Inflammatory macrophage (primary cell): ENCODE measurements at places on chromosomes 5 and 9.

DNA sequence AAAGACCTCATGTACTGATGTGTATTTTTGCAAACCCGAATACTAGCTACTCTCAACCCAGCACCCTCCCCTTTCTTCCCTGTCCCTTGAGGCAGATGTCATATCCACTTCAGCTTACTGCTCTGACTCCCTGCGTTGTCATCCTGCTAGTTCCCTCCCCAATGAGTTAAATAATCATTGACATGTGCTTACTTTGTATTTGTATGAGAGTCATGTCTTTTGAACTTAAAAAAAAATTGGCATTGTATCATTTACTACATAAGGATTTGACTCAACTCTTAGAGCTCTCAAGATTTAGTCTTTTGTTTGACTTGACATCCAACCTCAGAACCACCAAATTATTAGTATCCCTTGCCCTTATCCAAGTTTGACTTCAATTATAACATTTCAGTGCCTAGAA lies 219.7 kb upstream of the TUT7 start:
- DNase-seq = no peak

- peak; percentile 30 for DNase-seq
Measured at GRCh38 chr5:121968910-121969607, 7.3 kb downstream of the SRFBP1 start.

- DNase-seq = no peak
Measured at GRCh38 chr5:132487841-132488555, 2.6 kb downstream of the IRF1 start.

DNA sequence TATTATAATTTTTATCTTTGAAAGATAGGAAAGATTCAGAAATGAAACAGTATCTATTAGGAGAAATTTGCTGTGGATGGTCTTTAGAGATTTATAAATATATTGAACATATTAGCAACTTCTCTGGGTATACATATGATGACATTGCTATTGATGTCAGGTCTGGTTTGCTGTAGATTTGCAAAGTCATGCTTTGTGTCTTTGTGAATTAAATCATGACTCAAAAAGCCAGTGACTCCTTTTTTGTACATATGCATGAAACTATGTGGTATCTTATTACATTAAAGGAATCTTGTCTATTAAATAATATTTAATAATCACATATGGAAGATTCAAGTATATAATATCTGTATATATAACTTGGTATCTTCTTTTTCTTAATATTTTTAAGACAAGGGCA lies 141.9 kb downstream of the ST8SIA4 start:
- DNase-seq = no peak

GRCh38 chr9:14311171-14311949 lies 2.6 kb downstream of the NFIB start:
- no peak for DNase-seq

DNA sequence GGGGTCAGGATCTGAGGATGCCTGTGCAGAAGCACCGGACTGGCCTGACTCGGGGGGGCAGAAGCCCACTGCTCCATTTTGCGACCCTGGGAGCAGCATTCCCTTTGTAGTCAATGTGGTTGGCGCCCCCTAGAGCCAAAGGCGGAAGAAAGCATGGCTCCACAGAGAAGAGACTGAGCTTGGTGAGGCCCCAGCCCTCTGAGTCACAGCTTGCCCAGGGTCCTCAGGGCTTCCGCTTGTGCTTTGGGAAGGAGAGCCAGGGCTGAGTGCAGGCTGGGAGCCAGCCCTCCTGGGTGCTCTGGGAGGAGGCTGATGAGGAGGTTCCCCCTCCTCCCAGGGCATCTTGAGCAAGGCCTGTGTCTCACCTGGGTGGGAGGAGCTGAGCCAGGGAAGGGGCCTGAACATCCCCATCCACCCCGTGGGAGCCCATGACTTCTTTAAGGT lies 5.5 kb upstream of the AQP3 start:
- DNase-seq = peak; percentile 67

DNA sequence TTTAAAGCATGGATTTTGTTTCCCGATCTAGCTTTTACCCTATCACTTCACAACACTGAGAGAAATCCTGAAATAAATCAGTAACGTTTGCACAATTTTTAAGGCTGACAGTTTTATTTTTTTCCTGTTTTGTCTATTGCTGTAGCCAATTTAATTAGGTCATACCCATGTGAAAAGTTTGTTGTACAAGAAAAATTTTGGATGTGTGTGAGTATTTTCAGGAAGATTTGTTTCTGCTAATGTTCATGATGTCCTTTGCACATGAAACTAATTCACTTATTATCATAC lies 237.8 kb downstream of the ARRDC3 start:
- no peak for DNase-seq

GRCh38 chr9:133715295-133715865 lies 22.8 kb downstream of the SARDH start:
- DNase-seq = no peak

DNA sequence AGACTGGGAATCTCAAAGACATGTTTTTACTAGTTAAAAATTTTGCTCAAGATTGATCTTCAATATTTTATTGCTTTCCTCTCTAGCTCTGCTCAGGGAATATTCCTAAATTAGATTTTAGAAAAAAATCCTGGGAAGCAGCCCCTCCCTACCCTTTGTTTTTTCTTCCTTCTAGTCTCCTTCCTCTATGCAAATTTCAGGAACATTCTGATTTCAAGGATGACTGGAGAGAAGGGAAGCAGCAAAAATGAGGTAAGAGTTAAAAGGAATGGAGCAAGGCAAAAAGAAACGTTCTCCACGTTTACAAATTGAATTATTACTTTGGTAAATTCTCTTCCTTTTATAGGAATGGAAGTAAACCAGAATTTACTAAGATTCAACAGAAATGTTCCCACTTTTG lies 493.4 kb upstream of the TUSC1 start:
- no peak for DNase-seq

DNA sequence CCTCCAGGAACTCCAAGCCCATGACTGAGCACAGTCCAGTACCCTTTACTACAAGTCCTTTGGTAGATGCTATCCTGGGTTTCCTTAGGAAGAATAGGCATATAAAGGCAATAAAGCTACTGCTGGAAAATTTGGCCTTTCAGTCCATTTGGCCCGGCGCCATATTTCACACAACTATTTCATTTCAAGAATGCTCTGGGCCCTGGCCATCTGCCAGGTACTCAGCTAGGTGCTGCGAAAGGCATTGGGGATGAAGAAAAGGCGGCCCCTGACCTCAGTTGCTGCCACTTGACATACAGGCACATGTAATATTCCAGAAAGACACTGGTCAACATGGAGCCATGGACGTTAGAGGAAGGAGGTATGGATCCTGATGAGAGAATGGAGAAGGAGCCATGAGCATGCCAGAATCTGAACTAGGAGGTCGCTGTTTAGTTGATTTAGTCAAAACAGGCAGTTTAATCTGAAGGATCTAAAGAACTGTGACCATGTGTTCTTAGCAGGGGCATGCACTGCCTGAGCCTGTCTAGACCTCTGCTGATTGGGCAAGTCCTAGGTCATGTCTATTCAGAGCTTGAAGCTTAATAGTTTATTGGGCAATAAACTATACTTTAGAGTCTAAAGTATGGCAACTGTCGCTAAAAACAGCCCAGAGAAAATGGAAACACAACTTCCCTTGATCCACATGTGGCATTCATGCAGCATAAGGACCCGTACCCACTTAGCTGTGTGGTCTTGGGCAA lies 149.3 kb downstream of the MELK start:
- DNase-seq = no peak

- DNase-seq = no peak
Measured at GRCh38 chr9:36745977-36746376, 173.3 kb downstream of the MELK start.

DNA sequence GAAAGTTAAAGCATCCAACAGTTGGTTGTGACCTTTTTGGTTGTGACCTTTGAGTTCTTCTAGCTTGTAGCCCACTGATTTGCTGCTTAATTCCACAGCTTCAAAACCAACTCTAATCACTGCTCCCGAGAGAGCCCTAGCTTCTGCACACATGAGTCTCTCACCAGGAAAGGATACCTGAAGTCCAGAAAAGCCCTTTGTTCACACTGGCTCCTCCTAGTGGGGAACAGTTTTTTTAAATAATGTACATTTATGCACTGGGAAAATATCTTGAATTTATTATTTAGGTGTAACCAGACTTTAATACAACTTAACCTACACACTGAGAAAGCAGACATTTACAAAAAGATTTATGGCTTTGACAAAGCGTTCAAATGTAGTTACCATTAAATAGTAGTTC lies 120.2 kb upstream of the CCDC152 start:
- DNase-seq = no peak

DNA sequence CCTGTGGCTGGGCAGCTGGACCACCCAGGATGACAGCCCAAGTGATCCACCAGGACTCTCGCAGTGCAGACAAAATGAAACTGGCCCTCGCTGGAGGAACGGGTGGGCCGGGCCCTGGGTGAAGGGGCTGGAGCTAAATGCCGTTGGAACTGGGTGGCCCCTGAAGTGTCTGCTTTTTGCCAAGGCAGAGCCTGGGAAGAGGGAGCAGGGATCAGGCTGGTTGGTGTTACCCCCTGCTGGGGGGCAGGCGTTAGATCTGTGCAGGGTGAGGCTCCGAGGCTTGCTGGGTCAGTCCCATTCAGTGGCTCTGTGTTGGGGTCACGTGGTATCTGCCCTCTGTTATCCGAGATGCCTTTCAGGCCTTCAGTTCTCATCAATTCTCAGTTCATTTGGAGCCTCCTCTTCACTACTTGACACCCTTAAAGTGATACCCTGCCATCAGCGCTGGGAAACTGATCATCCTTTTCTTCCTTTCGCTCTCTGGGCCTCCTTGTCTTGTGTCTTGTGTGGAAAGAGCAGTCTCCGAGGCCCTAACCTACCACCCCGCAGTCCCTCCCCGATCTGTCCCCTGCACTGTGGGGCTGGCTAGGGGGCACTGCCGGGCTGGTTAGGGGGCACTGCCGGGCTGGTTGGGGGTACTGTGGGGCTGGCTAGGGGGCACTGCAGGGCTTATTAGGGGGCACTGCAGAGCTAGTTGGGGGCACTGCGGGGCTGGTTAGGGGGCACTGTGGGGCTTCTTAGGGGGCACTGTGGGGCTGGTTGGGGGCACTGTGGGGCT lies 37.3 kb downstream of the COL5A1 start:
- DNase-seq = no peak

- no peak for DNase-seq
Measured at GRCh38 chr9:114682846-114683245, 854 bp upstream of the TEX48 start.

- no peak for DNase-seq
Measured at GRCh38 chr5:74647096-74647495, 6.6 kb upstream of the ENC1 start.

GRCh38 chr5:67548520-67549295 lies 352.1 kb upstream of the CD180 start:
- no peak for DNase-seq

- no peak for DNase-seq
Measured at GRCh38 chr5:78576376-78576775, 72.2 kb downstream of the LHFPL2 start.

DNA sequence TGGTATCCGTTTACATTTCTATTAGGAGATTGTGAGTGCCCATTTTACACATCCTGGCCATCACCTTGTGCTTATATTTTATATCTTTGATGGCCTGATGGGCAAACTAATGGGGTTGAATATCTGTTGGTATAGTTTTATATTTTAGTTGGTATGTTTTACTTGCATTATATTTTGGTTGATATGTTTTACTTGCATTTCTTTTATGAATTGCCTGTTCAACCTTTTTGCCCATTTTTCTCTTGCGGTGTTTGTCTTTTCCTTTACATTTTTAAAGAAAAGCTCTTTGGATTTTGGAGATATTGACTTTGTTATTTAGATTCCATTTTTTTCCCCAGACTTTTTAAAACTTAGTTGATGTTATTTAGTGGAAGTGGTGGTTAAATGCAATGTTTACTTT lies 14.6 kb downstream of the ZNF618 start:
- DNase-seq = no peak

DNA sequence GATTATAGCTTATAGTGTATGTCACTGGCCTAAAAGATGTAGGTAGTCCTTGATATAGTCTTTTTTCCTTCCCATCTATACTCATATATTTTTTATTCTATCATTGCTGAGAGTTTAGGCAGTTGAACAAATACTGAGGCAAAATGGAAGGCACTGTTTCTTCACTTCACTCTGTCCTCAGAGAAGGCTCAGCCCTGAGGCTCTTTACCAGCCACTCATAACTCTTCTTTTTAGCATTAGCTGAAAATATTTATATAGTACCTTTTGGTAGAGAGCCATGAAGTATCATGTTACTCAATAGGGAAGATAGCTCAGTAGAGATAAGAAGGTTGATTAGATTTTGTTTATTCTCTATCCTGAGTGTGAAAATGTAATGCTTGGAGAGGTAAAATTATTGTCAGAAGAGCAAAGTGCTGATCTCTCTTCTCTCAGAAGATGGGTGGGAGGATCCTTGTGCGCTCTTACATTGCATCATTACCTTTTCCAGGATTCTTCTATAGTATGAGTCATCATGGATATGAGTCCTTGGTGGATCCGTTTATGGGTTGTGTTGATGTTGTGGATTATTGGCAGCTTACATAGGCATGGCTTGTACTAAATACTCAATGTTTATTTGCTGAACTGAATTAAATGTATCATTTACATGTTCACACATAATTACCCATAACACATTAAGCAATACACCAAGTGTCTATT lies 88.1 kb downstream of the ANXA1 start:
- DNase-seq = no peak
